Hair follicle dermal papilla cell (primary cell): ENCODE measurements at places on chromosomes 12 and 14. TPM values are rescaled to one million over a fixed set of nuclear protein-coding genes. Genes with fewer than 3 reads are reported as not detected.

INHBE gene
- total RNA-seq, result 0.85 and 1.8 TPM in 2 replicates

CMKLR1 gene
- total RNA-seq, result 17.4 and 19.6 TPM in 2 replicates

SLC6A13 gene
- total RNA-seq, result 0.36 TPM in 1 of 2 replicates, not detected in the other

ESRRB gene
- under 0.01 TPM in 1 of 2 replicates, not detected in the other for total RNA-seq

SMCO2 gene
- not detected in 2 replicates for total RNA-seq

CD163L1 gene
- 1.5 and 2.1 TPM in 2 replicates for total RNA-seq

PPP1R13B gene
- 2.6 and 2.8 TPM in 2 replicates for total RNA-seq

P3H3 gene
- total RNA-seq, result 72.1 and 81.9 TPM in 2 replicates

AQP6 gene
- total RNA-seq, result not detected in 2 replicates

ARID2 gene
- total RNA-seq, result 20.4 and 31.0 TPM in 2 replicates
